ENCODE measurements at places on chromosomes 5 and 9. TPM values are rescaled to one million over a fixed set of nuclear protein-coding genes. Genes with fewer than 3 reads are reported as not detected.
A peak's percentile ranks its signal among the peaks of the same experiment; 100 is the strongest.

DNA sequence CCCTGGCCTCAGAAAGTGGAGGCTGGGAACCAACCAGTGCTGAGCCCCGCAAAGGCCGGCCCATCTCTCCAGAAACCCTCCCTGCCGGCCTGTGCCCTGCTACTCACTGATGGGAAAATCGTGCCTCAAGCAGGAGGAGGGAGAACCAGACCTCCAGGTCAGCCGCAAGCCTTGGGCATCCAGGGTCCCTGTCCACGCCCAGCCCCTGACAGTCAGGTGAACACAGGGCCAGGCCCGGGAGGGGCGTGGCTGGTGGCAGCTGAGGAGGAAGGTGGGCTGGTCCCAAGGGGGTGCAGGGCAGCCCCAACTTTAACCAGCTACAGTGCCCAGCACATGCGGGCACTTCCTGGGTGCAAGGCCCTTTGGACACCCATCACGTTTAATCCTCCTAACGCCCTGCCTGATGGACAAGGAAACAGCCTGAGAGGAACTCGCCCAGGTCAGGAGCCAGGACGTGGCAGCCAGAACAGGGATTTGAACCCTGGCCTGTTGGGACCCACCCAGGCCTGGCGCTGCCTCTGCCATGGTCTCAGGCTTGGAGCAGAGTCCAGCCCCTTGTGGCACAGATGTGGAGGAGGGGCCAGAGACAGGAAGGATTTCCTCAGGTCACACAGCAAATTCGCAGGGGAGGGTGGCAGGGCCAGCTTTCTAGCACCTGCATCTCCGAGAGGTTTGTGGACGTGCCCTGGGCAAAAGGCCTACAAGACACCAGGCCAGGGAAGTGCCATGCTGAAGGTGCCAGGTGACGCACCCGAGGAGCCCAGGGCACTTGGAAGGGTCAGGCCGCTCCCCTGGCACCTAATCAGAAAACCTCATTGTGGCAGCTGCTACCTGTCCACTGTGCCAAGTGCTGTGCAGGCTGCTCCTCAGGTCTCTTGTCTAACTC lies 4.5 kb downstream of the RALGDS start:
- no peak for DNase-seq

- peak; percentile 94 for DNase-seq
Observed at GRCh38 chr5:57441557-57441956, 41.1 kb downstream of the ACTBL2 start.

Gene STC2
- 89.0 TPM for total RNA-seq

Gene FOXI1
- not detected for total RNA-seq
